ENCODE measurements at places on chromosomes 3 and 15. TPM values are rescaled to one million over a fixed set of nuclear protein-coding genes. Genes with fewer than 3 reads are reported as not detected.

ZCWPW2 gene
- 0.38 TPM for total RNA-seq

EFCC1 gene
- total RNA-seq = under 0.01 TPM

ATP13A4 gene
- 0.19 TPM for total RNA-seq

PEX5L gene
- total RNA-seq = under 0.01 TPM

SLTM gene
- 47.1 TPM for total RNA-seq

FGD5 gene
- total RNA-seq = 0.85 TPM

MDFIC2 gene
- total RNA-seq = not detected

RAB7A gene
- total RNA-seq = 46.2 TPM

FANCD2OS gene
- total RNA-seq = not detected

VEPH1 gene
- total RNA-seq = 155 TPM

TMED3 gene
- total RNA-seq = 115 TPM

VWA5B2 gene
- total RNA-seq = not detected

ACTRT3 gene
- 3.1 TPM for total RNA-seq

DLEC1 gene
- 0.28 TPM for total RNA-seq

PTX3 gene
- 1,917 TPM for total RNA-seq

ACP3 gene
- total RNA-seq = under 0.01 TPM

SEMA7A gene
- 59.6 TPM for total RNA-seq

DISP2 gene
- under 0.01 TPM for total RNA-seq

EPHA6 gene
- total RNA-seq = not detected

MYRIP gene
- under 0.01 TPM for total RNA-seq

LYZL4 gene
- 0.19 TPM for total RNA-seq

CP gene
- total RNA-seq = 5.1 TPM

ESYT3 gene
- total RNA-seq = 0.19 TPM

MAP6D1 gene
- total RNA-seq = 3.4 TPM

ACKR4 gene
- total RNA-seq = 6.8 TPM

CADPS gene
- 0.85 TPM for total RNA-seq

MKRN2OS gene
- total RNA-seq = not detected

TEX9 gene
- 8.7 TPM for total RNA-seq

RAB11A gene
- total RNA-seq = 166 TPM

Data from regular cardiac myocyte (primary cell).